ENCODE measurements at places on chromosomes 11 and 22. TPM values are rescaled to one million over a fixed set of nuclear protein-coding genes. Genes with fewer than 3 reads are reported as not detected.

The RAB3IL1 gene
- 49.2 TPM for total RNA-seq

The CRYBB3 gene
- not detected for total RNA-seq

The CHRM4 gene
- total RNA-seq, result 0.21 TPM

The SLC22A8 gene
- total RNA-seq, result not detected

The OR51M1 gene
- total RNA-seq, result not detected

The MPEG1 gene
- not detected for total RNA-seq

The TOMT gene
- not detected for total RNA-seq

The CELSR1 gene
- total RNA-seq, result 16.0 TPM

The OR51E2 gene
- 0.40 TPM for total RNA-seq

The HSCB gene
- total RNA-seq, result 11.6 TPM

The ELFN2 gene
- 0.97 TPM for total RNA-seq

All from osteocyte (in vitro differentiated cells).